Caco-2 (cell line): ENCODE measurements at places on chromosomes 1 and 21.
A peak's percentile ranks its signal among the peaks of the same experiment; 100 is the strongest.

DNA sequence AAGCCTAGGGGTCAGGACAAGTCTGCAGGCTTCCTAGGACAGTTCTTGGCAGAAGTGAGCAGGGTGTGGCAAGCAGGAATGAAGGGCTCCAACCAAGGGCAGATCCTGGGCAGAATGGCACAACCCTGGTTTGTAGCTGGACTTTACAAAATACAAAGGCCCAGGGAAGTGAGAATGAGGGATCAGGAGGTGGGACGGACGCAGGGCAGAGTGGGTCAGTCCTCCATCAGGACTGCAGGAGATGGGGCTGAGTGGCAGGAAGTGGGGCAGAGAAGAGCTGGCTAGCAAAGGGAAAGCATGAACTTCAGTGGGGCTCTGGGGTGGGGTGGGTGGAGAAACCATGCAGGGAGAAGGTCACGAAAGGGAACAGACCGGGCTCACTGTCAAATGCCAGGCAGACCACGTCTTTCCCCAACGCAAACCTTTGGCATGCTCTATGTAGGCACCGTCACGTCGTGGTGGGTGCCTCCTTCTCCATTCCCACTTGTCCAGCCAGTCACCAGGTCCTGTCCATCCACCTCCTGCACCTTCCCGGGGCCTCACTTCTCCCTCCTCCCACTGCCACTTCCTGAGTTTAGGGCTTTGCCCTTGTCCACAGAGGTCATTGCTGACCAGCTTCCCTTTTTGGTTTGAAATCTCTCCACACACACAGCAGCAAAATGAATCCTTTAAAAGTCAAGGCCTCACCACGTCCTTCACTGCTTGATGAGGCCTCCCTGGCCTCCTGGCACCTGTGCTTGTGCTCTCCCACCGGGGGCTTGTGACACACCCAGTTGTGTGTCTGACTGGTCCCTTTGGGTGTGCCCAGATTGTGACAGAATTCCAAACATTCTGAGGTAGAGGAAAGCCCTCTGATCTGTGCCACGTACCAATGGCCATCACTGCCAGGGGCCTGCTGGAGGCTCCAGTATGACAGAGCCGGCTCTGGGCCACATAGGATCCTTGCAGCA, 8.7 kb upstream of the CLDN19 start:
- DNase-seq = peak; percentile 19

DNA sequence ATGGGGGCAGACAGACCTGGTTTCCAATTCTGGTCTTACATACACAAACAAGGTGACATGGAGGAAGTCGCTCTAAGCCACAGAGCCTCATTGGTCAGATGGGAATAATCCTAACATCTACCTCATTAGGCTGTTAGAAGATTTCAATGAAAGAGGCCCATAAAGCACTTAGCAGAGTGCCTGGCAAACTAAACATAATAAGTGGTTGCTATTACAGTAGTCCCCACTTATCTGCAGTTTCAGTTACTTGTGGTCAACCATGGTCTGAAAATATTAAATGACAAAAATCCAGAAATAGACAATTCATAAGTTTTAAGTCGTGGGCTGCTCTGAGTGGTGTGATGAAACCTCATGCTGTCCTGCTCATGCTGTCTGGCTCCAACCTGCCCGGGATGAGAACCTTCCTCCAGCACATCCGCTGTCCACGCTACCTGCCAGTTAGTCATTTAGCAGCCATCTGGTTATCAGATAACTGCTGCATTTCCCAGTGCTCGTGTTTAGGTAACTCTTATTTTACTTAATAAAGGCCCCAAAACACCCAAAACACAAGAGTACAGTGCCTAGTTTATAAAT, 112.3 kb downstream of the DDX20 start:
- DNase-seq = no peak

GRCh38 chr1:153803470-153804056, 28.4 kb downstream of the SLC27A3 start:
- no peak for DNase-seq

- peak; percentile 1 for DNase-seq
Measured at GRCh38 chr1:35379317-35380000, 111.0 kb downstream of the ZMYM4 start.

- no peak for DNase-seq
Measured at GRCh38 chr1:235689356-235689755, 39.8 kb upstream of the GNG4 start.

DNA sequence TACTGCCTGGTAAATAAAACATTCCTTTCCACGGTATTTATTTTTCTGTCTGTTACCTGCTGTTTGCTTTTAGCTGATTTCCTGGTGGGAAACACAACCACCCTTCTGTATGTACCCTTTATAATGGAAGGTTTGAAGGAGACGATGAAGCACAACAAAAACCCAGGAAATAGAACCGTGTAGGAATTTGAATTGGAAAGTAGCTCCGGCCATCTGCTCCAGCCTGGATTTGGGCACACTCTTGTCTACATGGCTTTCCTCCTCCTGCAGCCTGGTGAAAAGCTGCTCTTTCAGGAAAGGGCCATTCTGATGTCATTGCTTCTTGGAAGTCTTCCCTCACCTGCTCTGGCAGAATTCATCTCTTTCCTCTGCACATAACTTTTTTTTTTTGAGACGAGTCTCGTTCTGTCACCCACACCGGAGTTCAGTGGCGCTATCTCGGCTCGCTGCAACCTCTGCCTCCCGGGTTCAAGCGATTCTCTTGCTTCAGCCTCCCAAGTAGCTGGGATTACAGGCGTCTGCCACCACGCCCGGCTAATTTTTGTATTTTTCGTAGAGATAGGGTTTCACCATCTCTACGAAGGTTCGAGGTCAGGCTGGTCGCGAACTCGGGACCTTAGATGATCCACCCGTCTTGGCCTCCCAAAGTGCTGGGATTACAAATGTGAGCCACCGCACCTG, 2.7 kb downstream of the AK4 start:
- no peak for DNase-seq

DNA sequence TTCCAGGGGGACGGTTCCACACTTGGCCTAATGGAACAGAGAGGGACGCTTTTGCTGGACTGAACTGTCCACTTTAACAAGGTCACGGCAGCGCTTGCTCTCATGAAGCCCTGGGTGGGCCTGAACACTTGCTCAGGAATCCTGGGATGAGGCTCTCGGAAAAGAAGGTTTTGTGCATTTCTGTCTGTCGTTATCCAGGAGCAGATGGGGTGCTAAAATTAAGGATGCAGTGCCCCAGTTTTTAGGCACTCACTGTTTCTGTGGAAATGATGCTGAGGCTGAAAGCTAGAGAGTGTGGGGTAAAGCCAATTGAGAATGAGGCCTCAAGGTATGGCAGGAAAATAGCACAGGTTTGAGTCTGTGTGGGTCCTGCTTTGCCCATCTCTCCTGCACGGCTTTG, 111.0 kb downstream of the DAB1 start:
- no peak for DNase-seq

GRCh38 chr1:85406887-85407533, 57.9 kb downstream of the DDAH1 start:
- no peak for DNase-seq

DNA sequence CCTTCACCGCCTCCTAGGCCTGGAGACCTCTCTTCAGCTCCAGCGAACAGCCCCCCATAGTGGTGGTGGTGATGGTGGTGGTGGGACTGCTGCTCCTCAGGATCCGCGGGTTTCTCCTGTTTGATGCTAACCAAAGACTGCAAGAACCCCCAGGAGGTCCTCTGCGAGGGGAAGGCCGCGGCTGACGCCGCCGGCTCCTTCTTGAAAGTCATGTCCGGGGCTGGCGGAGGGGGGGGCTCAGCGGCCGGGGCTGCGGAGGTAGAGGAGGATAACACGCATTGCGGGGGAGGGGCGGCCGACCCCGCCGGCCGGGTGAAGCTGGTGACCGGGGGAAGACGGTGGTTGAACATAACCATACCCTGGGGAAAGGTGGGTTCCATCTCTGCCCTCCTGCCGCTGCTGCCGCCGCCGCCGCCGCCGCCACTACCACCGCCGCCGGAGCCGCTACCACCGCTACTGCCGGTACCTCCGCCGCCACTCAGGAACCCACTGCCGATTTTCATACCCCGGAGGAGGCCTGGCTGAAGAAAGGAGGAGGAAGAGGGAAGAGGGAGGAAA, 554 bp downstream of the ZNF281 start:
- peak; percentile 38 for DNase-seq

DNA sequence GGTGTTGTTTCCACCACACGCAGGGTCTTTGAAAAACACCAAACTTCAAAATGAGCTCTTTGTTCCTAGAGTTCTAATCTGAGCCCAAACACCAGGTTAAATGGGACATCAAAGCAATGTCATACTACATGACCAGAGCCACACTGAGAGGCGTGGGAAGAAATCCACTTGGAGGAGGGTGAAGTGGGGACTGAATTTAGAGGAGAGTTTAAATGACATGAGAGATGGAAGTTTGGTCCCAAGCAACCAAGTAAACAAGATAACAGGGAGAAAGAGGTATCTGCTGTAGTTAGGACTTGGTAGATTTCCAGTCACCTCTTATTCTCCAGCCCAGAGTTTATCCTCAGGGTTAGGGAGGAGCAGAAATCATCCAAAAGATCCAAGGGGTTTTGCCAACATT, 290.9 kb upstream of the FAM78B start:
- no peak for DNase-seq

GRCh38 chr1:6302568-6302967, 41.7 kb upstream of the GPR153 start:
- DNase-seq = no peak

DNA sequence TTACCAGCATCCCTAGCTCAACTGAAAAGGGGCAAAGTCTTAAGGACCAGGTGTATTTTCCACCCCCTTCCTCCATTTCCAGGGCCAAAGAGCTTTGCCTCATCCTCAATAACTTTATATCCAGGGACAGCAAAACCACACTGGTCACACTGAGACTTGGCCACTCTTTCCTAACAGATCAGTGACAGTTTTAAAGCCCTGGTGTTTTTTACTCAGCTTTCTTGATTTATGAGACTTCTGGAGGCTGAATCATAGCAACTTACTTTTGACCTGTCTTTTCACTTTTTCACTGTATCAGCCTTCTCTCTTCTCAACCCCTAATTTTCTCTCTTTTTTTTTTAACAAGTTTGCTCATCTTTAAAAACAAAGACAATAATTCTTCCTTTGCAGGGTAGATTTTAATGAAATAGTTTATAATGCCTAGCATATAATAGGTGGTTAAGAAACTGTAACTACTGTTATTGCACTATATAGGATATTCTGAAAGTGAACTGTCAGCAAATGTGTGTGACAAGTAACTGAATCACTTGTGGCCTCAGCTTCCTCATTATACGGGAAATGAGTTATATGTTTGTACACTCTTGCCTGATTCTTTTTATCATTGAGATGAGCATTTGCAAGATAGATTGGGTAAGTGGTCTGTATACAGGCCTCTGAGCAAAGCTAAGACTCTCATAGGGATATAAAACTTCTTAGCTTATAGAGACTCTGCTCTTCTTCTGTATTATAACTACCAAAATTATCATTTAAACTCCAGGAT, 19.7 kb upstream of the DYNLT5 start:
- no peak for DNase-seq

DNA sequence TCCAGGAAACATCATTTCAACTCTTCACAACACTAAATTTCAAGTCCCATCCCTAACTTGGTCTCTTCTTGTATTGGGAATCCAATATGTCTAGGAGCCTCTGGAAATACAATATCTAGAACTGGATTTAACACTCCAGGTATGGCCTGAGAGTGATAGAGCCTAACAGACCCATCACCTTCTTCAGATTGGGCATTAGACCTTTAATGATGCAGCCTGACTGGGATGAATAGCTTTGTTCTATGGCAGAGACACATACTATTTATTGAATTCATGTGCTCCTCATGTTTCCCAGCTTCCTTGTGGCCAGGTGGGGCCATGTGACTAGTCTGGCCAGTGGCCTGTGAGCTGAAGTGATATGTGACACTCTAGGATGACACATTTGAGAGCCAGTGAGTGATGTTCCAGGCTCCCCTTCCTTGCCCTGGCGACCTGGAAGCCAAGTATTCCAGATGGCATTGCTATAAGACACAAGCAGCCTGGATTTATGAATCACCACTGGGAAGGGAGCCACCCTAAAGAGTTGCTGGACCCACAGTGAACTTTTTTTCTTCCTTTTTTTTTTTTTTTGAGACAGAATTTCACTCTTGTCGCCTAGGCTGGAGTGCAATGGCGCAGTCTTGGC, 31.0 kb upstream of the POU3F1 start:
- no peak for DNase-seq

DNA sequence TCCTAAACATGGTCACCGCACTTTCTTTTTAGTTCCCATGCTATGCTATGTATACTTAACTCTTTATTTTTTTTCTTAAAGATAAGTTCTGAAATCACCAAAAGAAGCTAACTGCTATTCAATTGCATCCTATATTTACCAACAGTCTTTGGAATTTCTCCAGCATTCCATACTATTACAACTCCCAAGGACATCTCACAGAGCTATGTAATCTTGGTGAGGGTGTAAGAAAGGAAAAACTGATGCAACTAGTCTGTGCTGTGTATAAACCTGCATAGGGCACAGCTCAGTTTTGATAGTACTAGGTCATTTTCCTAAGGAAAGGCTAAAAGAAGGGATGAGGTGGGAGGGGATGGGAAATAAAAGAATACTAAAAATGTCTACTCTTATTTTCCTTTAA, 78.0 kb downstream of the PTPN14 start:
- peak; percentile 40 for DNase-seq

DNA sequence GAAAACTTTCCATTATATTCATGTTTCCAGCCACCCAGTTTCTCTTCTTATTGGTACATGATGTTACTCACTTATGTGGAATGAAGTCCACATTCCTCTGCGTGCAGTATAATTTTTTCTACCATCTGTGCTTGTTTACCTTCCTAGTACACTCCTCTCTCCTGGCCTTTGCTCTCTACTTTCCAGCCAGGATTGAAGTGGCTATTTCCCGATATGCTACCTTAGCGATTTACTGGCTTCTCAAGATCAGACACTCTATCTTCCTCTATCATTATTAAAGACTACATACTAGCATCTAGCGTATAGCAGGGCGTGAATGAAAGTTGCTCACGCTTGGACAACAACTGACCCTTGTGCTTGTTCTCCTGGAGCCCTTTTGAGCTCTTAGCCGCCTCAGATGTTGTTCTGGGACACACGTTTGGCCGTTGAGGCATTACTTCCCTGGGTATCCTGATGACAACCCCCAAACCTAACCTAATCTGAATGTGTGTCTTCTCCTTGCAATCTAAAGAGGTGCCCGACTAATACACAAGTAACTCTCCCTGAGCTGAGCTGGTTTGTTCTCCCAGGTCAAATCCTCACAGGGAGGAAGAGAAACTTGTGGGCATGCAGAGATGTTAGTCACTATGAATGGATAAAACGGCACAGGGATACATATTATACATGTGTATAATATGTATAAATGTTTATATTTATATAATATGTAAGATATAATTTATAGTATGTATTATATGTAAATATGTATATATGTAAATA, 13.4 kb upstream of the MTARC2 start:
- peak; percentile 56 for DNase-seq

GRCh38 chr1:168485048-168485447, 58.7 kb downstream of the XCL2 start:
- DNase-seq = no peak
